ENCODE measurements at places on chromosomes 12 and 14.

DNA sequence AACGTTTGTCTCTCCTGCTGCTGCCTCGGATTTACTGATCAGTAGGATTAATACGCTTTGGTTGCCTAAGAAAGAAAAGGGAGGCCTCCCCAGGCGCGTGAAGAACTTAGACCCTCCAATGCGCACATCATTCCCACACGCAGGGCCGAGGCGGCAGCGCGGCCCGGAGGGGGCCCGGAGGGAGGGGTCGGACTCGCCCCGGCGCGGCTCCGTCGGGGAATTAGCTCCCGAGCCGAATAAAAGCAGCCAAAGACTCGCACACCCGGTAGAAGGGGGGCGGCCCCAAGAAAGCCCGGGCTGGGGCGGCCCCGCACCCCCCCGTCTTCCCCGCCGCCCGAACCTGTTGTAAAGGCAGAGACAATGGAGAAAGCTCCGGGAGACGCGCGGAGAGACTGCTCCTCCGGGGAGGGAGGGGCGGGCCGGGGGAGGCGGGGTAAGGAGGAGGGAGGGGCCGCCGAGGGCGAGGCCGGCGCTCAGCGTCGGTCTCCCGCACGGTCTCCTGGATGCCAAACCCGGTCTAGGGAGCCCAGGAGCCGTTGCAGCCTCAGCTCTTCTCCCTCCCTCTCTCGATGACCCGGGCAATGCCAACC is at the start of gene NELL2:
NELL2 (minus strand) TSS at position 362 of the 590 bp plus-strand sequence. CDS start 446 bp downstream, outside the sequence.
- DNase-seq: peak; percentile 76

- no peak for DNase-seq
Observed at GRCh38 chr14:48331421-48331820, 656.0 kb upstream of the MDGA2 start.

DNA sequence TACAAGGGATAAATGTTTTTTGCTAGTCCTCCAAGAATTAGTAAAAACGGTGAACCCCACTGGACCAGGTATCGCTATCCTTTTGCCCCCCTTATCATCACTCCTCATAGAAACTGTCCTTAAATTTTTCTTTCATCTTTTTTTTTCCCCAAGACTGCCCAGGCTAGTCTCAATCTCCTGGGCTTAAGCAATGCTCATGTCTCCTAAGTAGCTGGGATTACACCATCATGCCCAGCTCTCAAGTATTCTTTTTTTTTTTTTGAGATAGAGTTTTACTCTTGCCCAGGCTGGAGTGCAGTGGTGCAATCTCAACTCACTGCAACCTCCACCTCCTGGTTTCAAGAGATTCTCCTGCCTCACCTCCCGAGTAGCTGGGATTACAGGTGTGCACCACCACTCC is 9.7 kb downstream of the IRF2BPL start:
- DNase-seq: no peak

DNA sequence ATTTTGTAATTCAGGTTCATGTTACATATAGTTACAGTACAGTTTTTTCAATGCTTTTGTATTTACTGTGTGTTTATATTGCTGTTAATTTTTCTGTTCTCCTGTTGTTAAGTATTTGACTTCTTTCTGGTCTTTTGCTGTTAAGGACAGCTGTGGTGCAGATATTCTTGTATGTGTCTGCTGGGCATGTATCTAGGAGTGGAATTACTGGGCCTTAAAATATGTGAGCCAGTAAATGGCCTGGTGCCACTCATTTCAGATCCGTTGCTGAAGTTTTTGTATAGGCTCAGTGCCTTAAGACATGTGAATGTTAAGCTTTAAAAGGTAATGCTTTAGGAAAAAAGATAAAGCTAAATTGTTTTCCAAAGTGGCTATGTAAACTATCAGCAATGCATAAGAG is 87.3 kb downstream of the TTLL5 start:
- no peak for DNase-seq
